Tracheal epithelial cell (primary cell): ENCODE measurements at places on chromosomes 7 and 10. TPM values are rescaled to one million over a fixed set of nuclear protein-coding genes. Genes with fewer than 3 reads are reported as not detected.

Gene CALCR
- not detected in 2 replicates for total RNA-seq

Gene OR2A12
- under 0.01 TPM in 1 of 2 replicates, not detected in the other for total RNA-seq

Gene EN2
- not detected in 2 replicates for total RNA-seq

Gene UROS
- total RNA-seq, result 26.6 and 33.0 TPM in 2 replicates

Gene RAB19
- total RNA-seq, result 1.4 TPM in 1 of 2 replicates, not detected in the other

Gene SFTPD
- total RNA-seq, result under 0.01 and 1.3 TPM in 2 replicates

Gene OR2A5
- total RNA-seq, result under 0.01 TPM in 1 of 2 replicates, not detected in the other

Gene TEX36
- not detected in 2 replicates for total RNA-seq

Gene C10orf67
- not detected in 2 replicates for total RNA-seq

Gene CFTR
- total RNA-seq, result 2.4 TPM in 1 of 2 replicates, not detected in the other

Gene KCND2
- under 0.01 TPM in 1 of 2 replicates, not detected in the other for total RNA-seq

Gene SLC13A1
- total RNA-seq, result not detected in 2 replicates

Gene GSTO2
- 21.7 and 41.8 TPM in 2 replicates for total RNA-seq

Gene HTRA1
- 108 and 121 TPM in 2 replicates for total RNA-seq

Gene GATA3
- total RNA-seq, result under 0.01 TPM in 2 replicates

Gene NPY4R
- not detected in 2 replicates for total RNA-seq

Gene SFMBT2
- under 0.01 TPM in 2 replicates for total RNA-seq

Gene GPR22
- total RNA-seq, result not detected in 2 replicates

Gene EGR2
- total RNA-seq, result under 0.01 TPM in 1 of 2 replicates, not detected in the other

Gene JAKMIP3
- total RNA-seq, result not detected in 2 replicates

Gene ITGB8
- total RNA-seq, result 24.9 and 87.0 TPM in 2 replicates

Gene RBP3
- not detected in 2 replicates for total RNA-seq

Gene CUTC
- 14.7 TPM in 2 replicates for total RNA-seq

Gene NKX2-3
- not detected in 2 replicates for total RNA-seq

Gene ADO
- 27.7 and 33.0 TPM in 2 replicates for total RNA-seq

Gene CCDC3
- 0.96 and 1.7 TPM in 2 replicates for total RNA-seq

Gene SFTPA1
- total RNA-seq, result not detected in 2 replicates

Gene LIPN
- not detected in 2 replicates for total RNA-seq

Gene HOXA2
- total RNA-seq, result not detected in 2 replicates

Gene SLC16A12
- total RNA-seq, result under 0.01 and 3.6 TPM in 2 replicates

Gene OR6B1
- not detected in 2 replicates for total RNA-seq

Gene ACBD7
- 0.21 and 0.48 TPM in 2 replicates for total RNA-seq

Gene OR2A42
- not detected in 2 replicates for total RNA-seq

Gene CFAP69
- 1.1 and 1.9 TPM in 2 replicates for total RNA-seq

Gene IL6
- 23.1 TPM in 1 of 2 replicates, not detected in the other for total RNA-seq

Gene TAS2R41
- not detected in 2 replicates for total RNA-seq

Gene TMEM229A
- total RNA-seq, result not detected in 2 replicates

Gene GIMAP8
- total RNA-seq, result under 0.01 and 0.21 TPM in 2 replicates
